Activated T-cell treated with anti-CD3 and anti-CD28 coated beads, Interleukin-2, amount 50 U/mL, for 72 hours (primary cell): ENCODE measurements at places on chromosomes 12 and 14. TPM values are rescaled to one million over a fixed set of nuclear protein-coding genes. Genes with fewer than 3 reads are reported as not detected.

DNA sequence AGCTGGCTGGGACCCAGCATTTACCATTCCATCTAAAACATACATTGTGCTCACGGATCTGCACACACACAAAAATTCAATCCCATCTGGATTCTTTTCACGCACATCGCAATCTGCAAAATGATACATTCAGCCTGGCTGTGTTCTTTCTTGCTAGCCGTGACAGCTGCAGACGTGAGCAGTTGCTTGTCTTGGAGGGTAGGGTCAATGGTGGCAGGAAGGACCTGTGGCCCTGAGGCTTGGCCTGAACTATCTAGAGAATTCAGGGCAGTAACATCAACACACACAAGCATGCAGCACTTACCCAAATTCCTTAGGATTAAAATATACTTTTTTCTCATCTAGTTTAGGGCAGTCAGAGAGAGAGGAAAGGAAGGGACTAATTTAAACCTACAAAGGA is 72.0 kb downstream of the DICER1 start:
- no peak overlapping the region for H3K27ac ChIP-seq
- no peaks in the 10 kb centered on the region for H3K27me3 ChIP-seq
- peaks cover 3% of the 10 kb centered on the region for H3K36me3 ChIP-seq
- DNase-seq = no peak
- H3K4me3 ChIP-seq = no peak overlapping the region
- H3K4me1 ChIP-seq = no peaks in the 10 kb centered on the region

DNA sequence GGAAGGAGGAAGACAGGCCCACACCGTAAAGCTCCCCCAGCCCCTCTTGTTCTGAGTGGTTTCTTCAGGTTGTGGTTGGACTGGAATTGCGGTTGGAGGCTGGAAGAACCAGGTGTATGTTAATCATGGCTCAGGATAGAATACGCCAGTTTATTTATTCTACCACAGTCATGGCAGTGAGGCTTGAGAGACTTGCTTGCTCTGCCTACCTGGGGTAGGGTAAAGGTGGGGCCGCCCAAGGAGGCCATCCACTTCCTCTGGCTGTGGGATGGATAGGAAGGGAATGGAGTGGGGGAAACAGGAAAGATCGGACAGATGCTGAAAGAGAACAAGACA is 8.1 kb downstream of the SHMT2 start:
- H3K27me3 ChIP-seq = peaks cover 42% of the 10 kb centered on the region
- peak overlapping the region; percentile 89 for H3K4me3 ChIP-seq
- peaks cover 82% of the 10 kb centered on the region for H3K4me1 ChIP-seq
- no peak for DNase-seq

DNA sequence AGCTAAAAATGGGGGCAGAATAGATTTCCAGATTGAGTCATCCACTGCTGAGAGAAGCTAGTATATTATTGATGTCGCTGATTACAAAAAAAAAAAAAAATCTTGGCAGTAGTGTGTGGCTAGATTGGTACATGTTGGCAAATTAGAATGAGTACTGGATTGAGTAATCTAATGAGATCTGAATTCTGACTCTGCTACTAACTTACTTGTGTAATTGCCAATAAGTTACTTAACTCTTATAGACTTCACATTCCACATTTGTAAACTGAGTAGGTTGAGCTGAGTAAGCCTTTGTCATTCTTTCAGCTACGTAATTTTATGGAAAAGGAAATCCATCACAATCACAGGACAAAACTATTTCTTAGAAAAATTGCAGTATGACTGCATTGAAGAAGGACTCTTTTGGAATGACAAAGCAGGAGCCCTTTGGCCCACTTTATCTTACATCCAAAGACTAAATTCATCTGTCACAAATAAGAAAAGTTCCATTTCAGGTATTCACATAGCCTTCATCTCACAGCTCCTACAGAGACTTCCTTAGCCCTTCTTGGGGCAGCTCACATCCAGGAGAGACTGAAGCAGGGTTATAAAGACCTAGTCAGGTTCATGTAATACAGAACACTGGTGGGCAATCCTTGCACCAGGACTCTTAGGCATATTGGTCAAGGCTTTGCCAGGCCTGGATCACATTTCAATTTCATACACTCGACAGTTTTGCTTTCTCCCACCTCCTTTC is 197.3 kb upstream of the CPNE8 start:
- H3K27ac ChIP-seq = no peak overlapping the region
- no peak for DNase-seq
- H3K4me1 ChIP-seq = no peaks in the 10 kb centered on the region
- no peaks in the 10 kb centered on the region for H3K27me3 ChIP-seq
- H3K36me3 ChIP-seq = no peaks in the 10 kb centered on the region
- H3K4me3 ChIP-seq = no peak overlapping the region

DNA sequence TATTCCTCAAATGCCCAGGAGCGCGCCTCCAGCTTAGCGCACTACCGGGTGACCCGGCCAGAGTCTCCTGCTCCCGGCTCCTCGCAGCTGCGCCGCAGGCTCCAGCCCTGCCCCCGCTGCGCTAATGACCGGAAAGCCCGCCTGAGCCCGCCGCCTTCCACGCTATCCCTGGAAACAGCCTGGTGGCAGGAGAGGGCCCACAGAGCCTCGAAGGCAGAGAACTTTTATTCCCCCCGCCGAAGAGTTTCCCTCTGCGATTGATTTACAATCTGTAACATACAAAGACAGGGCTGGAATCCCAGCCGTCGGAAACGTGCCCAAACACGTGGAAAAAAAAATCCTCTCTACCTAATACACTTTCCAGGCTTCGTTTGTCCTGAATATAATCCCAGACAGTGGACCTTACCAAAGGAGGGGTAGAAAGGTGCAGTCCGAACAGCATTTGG is 1.5 kb downstream of the COL2A1 start:
- no peak for DNase-seq

Gene TSHR
- total RNA-seq = not detected

- peaks cover 64% of the 10 kb centered on the region for H3K4me1 ChIP-seq
- H3K4me3 ChIP-seq = peak overlapping the region; percentile 96
- peak; percentile 90 for DNase-seq
- peak overlapping the region; percentile 95 for H3K27ac ChIP-seq
Observed at GRCh38 chr12:108563136-108563803, 874 bp downstream of the ISCU start.

DNA sequence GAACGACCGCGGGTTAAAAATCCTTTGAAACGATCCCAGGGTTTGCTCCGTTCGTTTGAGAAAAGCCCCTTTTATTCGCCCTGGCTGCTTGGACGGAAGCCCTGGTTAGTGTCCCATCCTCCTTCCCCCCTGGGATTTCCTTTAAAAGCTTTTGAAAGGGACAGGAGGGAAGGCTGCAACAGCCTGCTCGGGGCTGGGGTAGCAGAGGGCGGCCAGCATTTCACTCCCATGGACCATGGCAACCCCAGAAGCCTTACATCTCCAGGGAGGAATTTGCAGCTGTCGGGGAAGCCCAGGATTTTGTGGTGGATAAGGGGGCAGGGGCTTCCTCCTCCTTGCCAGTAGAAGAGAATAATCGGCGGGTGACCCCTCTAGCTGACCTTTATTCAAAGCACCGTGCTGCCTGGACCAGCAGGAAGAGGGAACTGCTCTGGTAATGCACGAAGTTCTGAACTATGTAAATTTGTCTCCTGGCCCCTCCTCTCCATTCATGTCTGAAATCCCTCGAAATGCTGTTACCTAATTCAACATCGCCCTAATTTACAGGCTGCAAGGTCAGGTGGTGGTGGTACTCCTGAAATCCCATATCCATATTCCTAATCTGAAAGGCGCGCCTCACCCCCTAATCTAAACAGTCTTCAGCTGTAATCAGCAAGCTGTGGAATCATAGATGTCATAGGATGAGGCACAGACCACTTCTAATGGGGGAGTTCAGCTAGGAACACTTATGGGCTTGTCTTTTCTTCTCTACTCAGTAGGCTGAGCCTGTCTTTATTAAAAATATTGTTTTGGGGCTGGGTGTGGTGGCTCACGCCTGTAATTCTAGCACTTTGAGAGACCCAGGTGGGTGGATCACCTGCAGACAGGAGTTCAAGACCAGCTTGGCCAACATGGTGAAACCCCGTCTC is 1.0 kb upstream of the CLIP1 start:
- peak overlapping the region; percentile 89 for H3K4me3 ChIP-seq
- H3K4me1 ChIP-seq = peaks cover 38% of the 10 kb centered on the region
- DNase-seq = no peak
- peak overlapping the region; percentile 89 for H3K27ac ChIP-seq
- peaks cover 5% of the 10 kb centered on the region for H3K36me3 ChIP-seq

DNA sequence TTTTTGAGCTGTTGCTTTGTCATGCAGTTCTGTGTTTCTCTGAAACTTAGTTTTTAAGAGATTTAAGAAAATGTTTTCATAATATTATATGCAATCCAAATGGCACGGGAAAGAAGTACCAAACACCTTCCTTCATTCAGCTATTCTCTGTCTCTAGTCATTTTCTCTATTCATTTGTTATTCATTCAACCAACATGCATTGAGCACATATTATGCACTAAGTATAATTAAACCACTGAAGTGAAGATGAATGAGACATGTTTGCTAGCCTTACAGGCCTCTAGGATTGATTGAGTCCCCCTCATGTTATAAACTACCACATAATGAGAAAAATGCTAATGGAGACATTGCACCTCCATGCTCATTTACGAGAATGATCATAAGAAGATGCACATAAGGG is 45.7 kb upstream of the CCDC91 start:
- H3K36me3 ChIP-seq = no peaks in the 10 kb centered on the region
- H3K27ac ChIP-seq = no peak overlapping the region
- no peaks in the 10 kb centered on the region for H3K4me1 ChIP-seq
- H3K4me3 ChIP-seq = no peak overlapping the region
- H3K27me3 ChIP-seq = peaks cover 2% of the 10 kb centered on the region

- H3K27ac ChIP-seq = no peak overlapping the region
- DNase-seq = no peak
- H3K36me3 ChIP-seq = no peaks in the 10 kb centered on the region
- H3K4me1 ChIP-seq = peaks cover 7% of the 10 kb centered on the region
- H3K27me3 ChIP-seq = peaks cover 19% of the 10 kb centered on the region
Observed at GRCh38 chr12:9806714-9807113, 20.6 kb upstream of the KLRF1 start.

- peaks cover 6% of the 10 kb centered on the region for H3K27me3 ChIP-seq
- DNase-seq = no peak
- peak overlapping the region; percentile 67 for H3K27ac ChIP-seq
- H3K36me3 ChIP-seq = no peaks in the 10 kb centered on the region
- H3K4me3 ChIP-seq = no peak overlapping the region
Observed at GRCh38 chr12:71474791-71475190, 35.2 kb downstream of the LGR5 start.

Gene FOXM1
- 119 TPM for total RNA-seq
